Right renal pelvis (tissue), 4 donors: ENCODE measurements at places on chromosomes 6 and 20. TPM values are rescaled to one million over a fixed set of nuclear protein-coding genes. Genes with fewer than 3 reads are reported as not detected.

Gene KCNG1
- polyA plus RNA-seq = 4.2 TPM

Gene STMN3
- 28.5 TPM for polyA plus RNA-seq

Gene LAMA2
- polyA plus RNA-seq = 32.8 TPM

Gene POU5F1
- polyA plus RNA-seq = 4.2 TPM

Gene LRRC1
- polyA plus RNA-seq = 34.5 TPM

Gene TRIM40
- polyA plus RNA-seq = not detected

Gene GPR63
- 3.8 TPM for polyA plus RNA-seq

Gene HLA-F
- 6.7 TPM for polyA plus RNA-seq

Gene SLC35D3
- polyA plus RNA-seq = 0.10 TPM

Gene OR14J1
- polyA plus RNA-seq = not detected

Gene C4B
- polyA plus RNA-seq = 14.1 TPM

Gene F13A1
- 16.3 TPM for polyA plus RNA-seq

Gene HTR1B
- 0.53 TPM for polyA plus RNA-seq

Gene MRPL18
- polyA plus RNA-seq = 67.5 TPM

Gene CLIC5
- 203 TPM for polyA plus RNA-seq

- no peak for DNase-seq
Observed at GRCh38 chr6:161407115-161407514, 133.3 kb upstream of the AGPAT4 start.

GRCh38 chr6:86871681-86872080 is 65.6 kb upstream of the HTR1E start:
- no peak for DNase-seq

- DNase-seq = no peak
Observed at GRCh38 chr6:157893238-157893637, 70.2 kb downstream of the SNX9 start.

DNA sequence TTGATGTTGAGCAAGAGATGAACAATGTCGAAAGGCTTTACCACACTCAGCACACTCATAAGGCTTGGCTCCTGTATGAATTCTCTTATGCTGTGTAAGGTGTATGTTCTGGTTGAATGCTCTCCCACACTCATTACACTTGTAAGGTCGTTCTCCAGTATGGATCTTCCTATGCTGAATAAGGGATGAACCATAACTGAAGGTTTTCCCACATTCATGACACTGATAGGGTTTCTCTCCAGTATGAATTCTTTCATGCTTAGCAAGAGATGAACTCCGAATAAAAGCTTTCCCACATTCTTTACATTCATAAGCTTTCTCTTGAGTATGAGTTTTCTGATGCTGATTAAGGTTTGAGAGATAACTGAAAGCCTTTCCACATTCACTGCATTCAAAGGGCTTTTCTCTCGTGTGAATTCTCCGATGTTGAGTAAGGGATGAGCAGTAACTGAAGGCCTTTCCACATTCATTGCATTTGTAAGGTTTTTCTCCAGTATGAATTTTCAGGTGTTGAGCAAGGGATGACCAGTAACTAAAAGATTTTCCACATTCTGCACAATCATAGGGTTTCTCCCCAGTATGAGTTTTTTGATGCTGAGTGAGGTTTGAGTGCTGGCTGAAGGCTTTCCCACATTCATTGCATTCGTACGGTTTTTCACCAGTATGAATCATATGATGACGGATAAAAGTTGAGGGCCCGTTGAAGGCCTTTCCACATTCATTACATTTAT is 21.1 kb downstream of the ZNF184 start:
- DNase-seq = no peak

GRCh38 chr6:21005816-21006570 is 471.7 kb downstream of the CDKAL1 start:
- DNase-seq = no peak

GRCh38 chr20:38167851-38168760 is 3.0 kb upstream of the TGM2 start:
- DNase-seq = no peak

DNA sequence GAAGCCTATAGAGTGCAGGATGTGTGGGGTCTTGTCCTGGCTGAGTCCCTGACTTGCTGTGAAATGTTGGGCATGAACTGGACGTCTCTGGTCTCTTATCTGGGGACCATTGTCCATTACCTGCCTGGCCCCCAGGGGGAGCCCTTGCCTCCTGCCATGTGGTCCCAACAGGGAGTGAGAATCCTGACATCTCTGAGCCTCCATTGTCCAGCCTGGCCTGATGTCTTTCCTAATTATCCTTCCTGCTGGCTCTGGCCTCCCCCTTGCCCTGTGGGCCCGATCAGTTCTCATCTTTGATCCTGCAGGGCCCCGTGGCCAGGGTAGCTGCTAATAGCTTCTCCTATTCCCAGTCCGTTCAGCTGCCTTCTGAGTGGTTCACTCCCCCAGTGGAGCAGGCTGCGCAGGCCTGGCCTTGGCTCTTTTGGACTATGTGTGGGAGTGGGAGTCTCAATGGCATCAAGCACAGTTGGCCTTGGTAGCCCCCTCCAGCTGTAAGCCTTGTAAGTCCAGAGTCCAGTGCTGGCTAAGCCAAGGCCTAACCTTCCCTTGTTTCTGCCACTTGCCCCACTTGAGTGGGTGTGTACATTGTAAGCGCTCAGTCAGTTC is 77.9 kb upstream of the RALY start:
- DNase-seq = no peak

- DNase-seq = no peak
Observed at GRCh38 chr6:90997076-90997475, 410.2 kb upstream of the MAP3K7 start.

- DNase-seq = no peak
Observed at GRCh38 chr6:111566222-111566734, 39.4 kb downstream of the TRAF3IP2 start.

GRCh38 chr6:76682842-76683241 is 610.4 kb upstream of the IMPG1 start:
- DNase-seq = no peak

DNA sequence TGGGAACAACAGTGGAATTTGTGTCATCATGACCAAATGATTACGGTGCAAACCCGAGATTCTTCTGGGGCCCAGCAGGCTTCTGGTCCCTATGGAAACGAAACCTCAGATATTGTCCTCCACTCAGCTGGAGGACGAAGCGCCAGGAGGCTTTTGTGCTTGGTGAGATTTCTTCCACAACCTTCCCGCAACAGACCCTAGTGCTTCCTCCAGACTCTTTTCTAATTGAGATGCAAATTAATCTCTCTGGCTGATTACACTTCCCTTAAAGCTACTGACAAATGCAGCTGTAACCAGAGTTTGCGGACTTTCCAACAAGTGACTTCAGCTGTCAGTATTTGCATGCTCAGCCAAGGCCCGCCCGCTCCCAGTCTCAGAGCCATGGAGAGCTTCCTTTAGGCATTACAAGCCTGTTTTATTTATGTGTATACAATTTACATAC is 96.0 kb downstream of the INSM1 start:
- no peak for DNase-seq

DNA sequence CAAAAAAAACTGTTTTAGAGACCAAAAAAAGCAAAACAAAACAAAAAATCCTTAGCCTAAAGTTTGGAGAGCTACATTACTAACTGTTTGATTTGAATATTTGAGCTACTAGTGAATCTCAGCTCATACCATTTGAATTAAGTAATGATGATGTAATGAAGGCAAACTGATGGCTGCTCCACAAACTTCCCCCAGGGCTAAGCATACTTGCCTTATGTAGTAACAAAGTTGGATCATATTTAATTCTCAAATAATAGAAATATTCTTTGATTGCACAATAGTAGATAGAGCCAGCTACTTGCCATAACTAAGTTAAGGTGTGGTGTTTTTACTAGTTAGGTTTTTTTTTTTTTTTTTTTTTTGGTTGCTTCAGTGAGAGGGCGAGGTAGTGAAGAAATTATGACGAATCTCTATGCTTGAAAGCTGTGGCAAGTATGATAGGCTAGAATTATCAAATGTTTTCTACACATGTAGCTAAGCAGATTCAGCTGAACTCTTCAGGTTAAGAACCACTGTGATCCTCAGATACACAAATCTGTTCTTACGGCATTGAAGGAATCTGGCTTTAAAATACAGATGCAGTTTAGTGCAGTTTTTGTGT is 2.9 kb downstream of the RAB32 start:
- no peak for DNase-seq

DNA sequence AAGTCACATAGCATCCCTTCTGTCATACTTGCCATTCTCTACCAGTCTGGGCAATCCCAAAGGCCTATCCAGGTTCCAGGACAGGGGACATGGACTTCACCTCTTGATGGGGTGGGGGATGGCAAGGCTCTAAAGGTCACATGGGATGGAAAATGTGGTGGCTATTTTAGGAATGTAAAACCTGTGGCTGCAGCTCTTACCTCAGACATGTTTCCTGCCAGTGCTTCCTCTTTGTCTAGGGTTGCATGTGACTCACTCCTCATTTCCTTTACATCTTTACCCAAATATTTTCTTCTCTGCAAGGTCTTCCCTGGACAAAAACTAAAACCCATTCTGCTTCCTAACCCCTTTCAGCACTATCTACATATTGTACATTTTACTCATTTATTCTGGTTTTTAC is 135.7 kb downstream of the BTBD3 start:
- DNase-seq = no peak

DNA sequence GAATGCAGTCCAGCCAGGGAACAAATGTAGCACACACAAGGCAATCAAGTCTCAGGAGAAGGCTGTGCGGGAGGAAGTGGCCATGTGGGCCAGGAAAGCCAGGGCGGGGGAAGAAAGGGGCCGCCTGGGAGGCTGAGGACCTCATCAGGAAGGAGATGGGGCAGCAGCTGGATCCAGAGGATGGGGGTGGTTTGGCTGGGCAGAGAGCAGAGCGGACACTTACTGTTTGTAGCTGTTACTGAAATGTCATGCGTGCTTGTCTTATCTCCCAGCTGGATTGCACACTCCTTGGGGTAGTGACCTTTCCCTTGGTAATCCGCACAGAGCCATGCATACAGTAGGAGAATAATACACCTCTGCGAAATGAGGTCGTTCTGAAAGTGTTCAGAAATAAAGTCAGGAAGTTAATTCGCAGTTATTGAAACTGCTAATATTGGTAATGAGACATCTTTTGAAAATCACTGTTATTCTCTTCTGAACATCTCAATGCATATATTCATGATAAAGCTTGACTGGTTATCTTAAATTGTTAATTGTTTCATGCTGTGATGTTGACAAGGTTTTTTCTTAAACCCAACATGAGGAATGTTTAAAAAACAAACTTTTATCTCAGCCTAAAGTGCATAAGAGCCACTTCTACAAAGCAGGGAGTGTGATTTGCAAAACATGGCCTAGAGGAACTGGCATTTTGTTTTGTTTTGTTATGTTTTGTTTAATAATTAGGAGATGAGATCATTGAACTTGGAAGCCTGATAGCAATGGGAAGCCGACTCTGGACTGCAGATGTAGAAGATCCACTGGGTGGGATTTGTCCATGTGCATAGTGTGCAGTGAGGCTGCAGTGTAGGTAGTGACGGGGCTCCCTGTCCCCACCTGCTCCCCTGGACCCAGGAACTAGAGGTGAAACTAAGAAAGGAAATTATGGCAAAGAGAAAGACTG is 18.0 kb upstream of the MAP3K4 start:
- DNase-seq = no peak

DNA sequence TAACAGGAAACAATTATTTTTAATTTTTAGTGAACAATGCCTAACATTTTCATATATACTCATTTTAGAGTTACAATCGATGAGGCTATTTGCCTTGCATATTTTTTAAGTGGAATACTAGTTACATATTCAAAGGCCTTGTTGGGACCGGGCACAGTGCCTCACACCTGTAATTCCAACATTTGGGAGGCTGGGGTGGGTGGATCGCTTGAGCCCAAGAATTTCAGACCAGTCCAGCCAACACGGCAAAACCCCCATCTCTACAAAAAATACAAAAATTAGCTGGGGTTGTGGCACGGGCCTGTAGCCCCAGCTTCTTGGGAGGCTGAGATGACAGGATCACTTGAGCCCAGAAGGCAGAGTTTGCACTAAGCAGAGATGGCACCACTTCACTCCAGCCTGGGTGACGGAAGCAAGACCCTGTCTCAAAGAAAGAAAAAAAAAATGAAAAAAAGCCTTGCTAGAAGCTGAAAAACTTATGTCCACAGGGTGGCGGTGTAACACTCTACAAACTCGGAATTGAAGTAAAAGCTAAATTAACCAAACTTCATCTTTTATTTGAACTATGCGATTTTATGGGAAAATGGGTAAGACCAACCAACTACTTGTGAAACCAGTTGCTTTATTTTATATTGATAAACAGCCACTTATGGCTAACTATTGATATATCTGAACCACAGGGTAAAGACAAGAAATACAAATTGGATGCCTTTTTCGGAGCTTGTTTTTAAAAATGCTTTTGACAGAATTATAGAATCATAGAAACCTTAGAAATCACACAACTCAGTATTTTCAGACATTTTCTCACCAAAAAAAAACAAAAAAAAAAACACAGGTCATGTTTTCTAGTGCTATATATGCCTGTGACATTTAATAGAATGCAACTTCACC is 24.1 kb upstream of the ROS1 start:
- DNase-seq = peak; percentile 44

DNA sequence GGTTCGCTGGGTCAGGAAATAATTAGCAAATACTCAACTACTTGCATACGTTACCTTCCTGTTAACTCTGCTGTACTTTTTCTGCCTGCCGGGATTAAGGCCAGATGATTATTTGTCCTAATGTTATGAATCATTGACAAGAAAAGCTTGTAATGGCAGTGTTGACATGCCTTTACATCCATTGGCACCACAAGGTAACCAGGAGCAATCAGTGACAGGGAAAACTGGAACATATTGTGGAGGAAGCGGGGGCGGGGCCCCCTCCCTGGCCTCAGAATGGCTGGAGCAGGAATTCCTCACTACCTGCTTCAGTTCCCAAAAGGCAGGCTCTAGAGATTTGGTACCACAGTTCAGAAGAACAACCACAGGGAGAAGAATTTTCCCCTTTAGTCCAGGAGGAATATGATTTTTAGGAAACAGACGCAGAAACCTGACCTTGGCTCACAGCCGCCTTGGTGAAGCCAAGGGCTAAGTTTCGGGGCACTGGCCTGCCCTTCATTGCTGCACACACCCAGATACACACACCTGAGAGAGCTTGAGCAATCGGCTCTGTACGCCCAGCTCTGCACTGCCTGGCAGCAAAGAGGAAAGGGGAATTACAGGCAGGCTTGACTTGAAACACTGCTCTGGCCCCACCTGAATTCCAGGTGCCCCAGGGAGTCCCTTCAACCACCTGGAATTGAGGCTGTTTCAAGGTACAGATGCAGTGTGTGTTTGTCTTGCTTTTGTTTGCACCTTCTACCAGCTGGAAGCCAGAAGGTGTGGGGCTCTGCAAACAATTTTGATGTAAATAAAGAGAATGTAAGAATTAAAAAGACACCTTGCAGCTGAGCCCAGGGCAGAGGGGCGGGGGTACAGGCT is 89.8 kb downstream of the MYB start:
- DNase-seq = no peak

GRCh38 chr6:97626671-97627441 is 343.8 kb upstream of the MMS22L start:
- DNase-seq = no peak

DNA sequence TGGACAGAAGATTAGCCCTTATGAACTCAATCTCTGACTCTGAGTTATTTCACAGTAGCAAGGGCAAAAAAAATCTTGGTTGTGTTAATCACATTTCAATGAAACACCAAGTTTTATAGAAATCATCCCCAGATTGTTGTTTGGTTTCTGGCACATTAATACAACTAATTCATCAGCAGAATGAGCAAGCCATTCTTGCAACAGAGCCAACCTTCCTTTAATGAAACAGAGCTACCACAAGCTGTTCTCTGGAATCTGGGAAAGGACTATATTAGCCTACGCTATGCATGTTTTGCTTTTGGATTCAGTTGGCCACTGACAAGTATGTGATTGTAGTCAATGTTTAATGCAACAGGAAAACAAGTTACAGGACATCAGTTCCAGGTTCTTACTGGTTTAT is 13.8 kb upstream of the POPDC3 start:
- no peak for DNase-seq
